ENCODE measurements at places on chromosomes 11 and 22.

DNA sequence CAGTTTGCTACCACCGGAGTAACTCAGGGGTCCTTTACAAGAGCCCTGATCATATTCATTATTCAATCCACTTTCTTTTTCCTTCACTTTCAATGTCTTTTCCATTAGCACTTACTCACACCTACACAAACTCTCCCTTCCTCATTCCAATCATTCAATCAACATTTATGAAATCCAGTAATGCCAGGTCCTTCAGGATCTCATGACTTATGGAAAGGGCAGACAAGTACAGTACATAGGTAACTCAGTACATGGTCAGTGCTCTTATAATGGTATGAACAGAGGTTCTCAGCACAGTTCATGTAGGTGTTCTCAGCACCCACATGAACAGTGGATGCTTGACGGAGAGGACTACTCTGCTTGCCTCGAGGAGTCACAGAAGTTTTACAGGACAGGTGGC is 106.6 kb downstream of the USP35 start:
- no peak for ATAC-seq

DNA sequence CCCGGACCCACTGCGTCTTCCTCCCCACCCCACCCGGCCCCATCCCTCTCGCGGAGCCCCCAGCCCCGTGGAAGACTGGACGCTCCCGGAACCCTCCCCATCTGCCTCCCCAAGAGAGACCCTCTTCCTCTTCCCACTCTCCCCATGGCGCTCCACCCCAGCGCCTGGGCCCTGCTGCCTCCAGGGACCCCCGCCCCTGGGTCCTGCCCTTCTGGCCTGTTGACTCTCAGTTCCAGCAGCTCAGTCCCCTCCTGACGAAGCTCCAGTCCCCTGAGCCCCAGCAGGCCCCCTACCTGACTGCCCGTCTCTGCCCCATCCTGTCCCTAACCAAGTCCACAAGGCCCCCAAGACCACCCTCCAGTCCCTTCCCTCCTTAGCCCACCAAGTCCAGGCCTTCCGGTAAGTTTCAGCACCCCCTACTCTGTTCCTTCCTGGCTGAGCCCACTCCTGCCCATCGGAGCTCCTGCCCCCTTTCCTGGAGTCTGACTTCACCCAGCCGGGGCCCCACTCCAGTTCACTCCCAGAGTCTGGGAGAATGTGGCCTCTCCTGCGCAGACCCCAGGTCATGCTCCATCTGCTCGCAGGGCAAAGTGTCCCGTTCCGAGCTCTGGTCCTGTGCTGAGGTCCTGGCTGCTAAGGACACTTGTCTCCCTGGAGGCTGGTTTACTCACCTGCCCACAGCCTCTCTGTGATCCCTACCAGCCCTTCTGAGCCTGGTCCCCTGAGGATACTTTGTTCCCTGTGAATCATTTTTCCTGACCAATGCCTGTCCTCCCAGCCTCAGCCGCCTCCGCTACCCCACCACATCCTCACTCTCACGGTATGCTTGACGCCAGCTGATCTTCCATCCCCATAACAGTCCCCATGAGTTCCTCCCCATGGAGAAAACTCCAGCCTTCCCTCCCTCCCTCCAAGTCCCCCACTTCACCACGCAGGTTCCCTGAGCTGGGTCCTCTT is 722 bp downstream of the IFITM10 start:
- no peak for ATAC-seq

- peak; percentile 12 for ATAC-seq
These were observed 6.1 kb upstream of the CHST1 start for GRCh38 chr11:45671246-45672171.

DNA sequence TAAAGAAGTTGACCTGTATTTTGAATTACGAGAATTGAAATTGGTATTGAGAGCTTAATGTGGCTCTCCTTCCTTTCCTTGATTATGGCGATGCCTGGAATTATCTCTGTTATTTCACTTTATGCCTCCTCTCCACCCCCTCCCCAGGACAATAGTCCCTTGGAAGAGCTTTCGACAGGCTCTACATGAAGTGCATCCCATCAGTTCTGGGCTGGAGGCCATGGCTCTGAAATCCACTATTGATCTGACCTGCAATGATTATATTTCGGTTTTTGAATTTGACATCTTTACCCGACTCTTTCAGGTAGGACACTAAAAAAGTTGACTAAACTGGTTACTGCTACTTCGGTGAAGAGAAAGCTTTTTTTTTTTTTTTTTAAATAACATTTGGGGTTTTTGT is 43.2 kb downstream of the MCAM start:
- no peak for ATAC-seq

DNA sequence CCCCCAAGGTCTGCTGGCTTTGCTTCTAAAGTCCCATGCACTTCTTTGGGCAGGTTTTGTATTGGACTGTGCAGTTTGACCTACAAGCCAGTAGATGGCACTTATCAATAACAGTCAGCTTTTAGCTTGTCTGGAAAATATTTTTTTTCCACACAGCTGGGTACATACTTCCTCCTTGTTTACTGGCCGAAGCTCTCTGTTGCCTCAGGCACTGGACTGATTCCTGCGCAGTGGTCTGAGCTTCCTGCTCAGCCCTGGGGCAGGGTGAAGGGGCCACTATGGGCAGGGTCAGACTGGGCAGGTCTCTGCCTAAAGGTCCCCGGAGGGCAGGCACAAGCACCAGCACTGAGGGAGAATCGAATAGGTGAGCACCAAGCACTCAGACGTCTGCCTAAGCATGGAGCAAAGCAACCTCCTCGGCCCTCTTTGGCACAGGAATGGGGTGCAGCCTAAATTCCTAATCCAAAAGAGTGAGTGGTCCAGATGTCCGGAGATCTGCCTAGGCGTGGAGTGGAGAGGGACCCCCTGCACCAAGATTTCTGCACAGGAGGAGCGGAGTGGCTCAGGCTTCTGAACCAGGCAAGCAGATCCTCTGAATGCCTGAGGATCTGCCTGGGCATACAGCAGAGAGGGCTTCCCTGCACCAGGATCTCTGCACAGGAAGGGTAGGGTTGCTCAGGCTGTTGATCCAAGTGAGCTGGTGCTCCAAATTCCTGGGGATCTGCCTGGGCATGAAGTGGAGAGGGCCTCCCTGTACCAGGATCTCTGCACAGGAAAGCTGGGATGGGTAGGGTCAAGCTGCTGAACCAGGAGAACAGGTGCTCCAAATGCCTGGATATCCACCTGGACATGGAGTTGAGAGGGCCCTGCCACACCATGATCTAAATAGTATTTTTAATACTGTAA is 105.9 kb upstream of the C11orf58 start:
- ATAC-seq = no peak

DNA sequence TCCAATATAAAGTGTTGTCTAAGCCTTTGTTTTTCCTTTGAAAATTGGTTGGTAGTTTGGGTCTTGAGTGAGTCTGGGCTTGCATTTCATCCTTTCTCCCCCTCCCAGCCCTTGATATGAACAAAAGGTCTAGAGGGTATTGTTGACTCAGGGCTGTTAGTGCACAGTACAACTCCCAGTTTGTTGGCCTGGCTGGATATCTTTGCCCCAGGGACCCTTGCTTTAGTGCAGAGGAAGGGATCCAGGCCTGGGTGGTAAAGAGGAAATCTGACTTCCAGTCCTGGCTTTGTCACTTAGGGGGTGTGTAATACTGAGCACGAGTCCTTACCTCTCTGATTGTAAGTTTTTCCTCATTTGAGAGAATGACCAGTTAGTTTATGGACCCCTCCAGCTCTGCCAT is 330.4 kb downstream of the TMEM135 start:
- no peak for ATAC-seq

GRCh38 chr11:125976156-125976555 is 30.3 kb downstream of the VSIG10L2 start:
- no peak for ATAC-seq

DNA sequence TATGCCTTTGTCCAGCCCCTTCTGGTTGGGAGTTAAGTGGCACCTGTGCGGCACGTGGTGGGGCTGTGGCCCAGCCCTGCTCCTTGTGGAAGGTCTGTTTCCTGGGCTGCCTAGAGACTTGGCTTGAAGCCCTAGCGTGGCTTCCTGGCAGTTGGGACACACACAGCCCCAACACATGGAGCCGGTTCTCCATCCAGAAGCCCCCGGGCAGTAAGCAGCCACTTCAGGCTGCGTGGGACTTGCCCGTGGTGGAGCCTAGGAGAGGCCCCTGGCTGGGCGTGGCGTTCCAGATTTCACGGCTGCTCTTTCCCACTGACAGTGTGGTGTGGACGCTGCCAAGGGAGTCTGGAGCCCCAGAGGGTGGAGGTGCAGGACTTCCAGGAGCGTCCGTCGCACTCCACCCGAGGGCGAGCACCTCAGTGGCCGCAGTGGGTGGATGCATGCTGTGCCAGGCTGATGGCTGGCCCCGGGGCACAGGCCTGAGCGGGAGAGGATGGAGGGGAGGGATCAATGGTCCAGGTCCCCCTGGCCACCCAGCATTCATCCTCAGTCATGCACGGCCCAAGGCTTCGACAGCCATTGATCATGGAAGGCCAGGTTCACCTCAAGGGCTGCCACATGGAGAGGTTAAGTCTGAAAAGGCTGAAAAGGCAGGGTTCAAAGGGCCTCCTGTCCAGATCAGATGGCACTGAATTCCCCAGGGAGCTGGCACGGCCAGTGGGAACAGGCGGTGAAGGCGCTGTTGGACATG is 9.3 kb downstream of the CCND1 start:
- ATAC-seq = no peak

GRCh38 chr11:125952973-125953372 is 7.1 kb downstream of the VSIG10L2 start:
- no peak for ATAC-seq

DNA sequence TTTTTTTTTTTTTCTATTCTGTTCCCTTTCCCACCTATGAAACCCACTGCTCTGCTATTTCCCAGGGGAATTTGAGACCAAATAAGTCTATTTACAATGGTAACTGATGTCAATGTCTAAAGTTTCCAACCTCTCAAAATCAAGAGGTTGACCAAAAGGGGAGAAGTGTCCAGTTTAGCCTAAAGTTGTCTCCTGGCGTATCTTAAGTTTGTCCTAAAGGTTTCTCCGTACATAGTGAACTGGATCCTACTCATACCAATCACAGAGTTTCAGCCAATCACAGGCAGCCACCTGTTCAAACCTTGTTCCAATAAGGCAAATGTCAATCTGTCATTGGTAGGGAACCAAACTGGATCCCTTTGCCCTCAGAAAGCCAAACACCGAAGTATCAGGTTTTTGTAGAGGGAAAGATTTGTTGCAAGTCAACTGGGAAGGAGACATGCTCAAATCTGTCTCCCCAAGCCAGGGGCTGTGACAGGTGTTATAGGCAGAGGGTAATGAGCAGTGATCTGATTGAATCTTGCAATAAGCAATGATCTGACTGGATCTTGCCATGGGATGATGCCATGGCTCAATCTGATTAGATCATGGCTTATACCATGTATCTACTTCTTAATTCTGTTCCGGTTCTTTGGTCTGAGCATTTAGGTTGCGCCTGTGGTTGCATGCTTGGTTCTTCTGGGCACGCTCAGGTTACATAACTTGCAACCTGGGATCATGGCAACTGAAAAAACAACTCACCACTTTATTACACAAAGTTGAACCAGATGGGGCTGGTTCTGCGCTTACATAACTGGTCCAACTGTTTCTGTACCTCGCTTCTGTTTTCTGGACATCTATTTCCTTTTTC is 1.1 kb upstream of the VPS37C start:
- ATAC-seq = no peak

GRCh38 chr11:35658020-35658948 is 4.3 kb upstream of the TRIM44 start:
- ATAC-seq = no peak
